ENCODE measurements at places on chromosomes 5 and 9. TPM values are rescaled to one million over a fixed set of nuclear protein-coding genes. Genes with fewer than 3 reads are reported as not detected.

The TAF11L11 gene
- total RNA-seq, result 0.18 TPM

The CATSPER3 gene
- total RNA-seq, result 0.14 TPM

The FCN2 gene
- total RNA-seq, result not detected

The TSPAN17 gene
- total RNA-seq, result 27.8 TPM

The IGIP gene
- 11.0 TPM for total RNA-seq

The F2RL2 gene
- total RNA-seq, result 5.4 TPM

The IFNA13 gene
- total RNA-seq, result not detected

The C9orf153 gene
- total RNA-seq, result 0.18 TPM

The C1QTNF2 gene
- total RNA-seq, result 0.28 TPM

The TPPP gene
- total RNA-seq, result 0.09 TPM

The OR2Y1 gene
- total RNA-seq, result not detected

The DIRAS2 gene
- total RNA-seq, result 6.7 TPM

The PITX1 gene
- total RNA-seq, result 208 TPM

The FBP1 gene
- not detected for total RNA-seq

The GNA14 gene
- total RNA-seq, result 0.57 TPM

The TAL2 gene
- not detected for total RNA-seq

The SURF6 gene
- 11.6 TPM for total RNA-seq

The SLC36A3 gene
- total RNA-seq, result not detected

The N4BP3 gene
- total RNA-seq, result 0.71 TPM

The CCDC192 gene
- not detected for total RNA-seq

The ZNF474 gene
- 0.18 TPM for total RNA-seq

The MAMDC2 gene
- 3.0 TPM for total RNA-seq

The SLC36A2 gene
- total RNA-seq, result not detected

The ADAMTS2 gene
- 68.5 TPM for total RNA-seq

The ITGA2 gene
- total RNA-seq, result 17.5 TPM

The PCDHA9 gene
- 0.18 TPM for total RNA-seq

The OLFM1 gene
- 5.5 TPM for total RNA-seq

The PAPPA gene
- total RNA-seq, result 209 TPM

The AMBP gene
- total RNA-seq, result 0.28 TPM

The RAI14 gene
- 132 TPM for total RNA-seq

The LHFPL2 gene
- total RNA-seq, result 104 TPM

The MRPS27 gene
- total RNA-seq, result 79.1 TPM

The CCDC152 gene
- total RNA-seq, result 1.6 TPM

The SPINK6 gene
- total RNA-seq, result 15.6 TPM
